Inflammatory macrophage treated with lipopolysaccharide for 1 hour (primary cell): ENCODE measurements at places on chromosomes 5 and 9.

- DNase-seq: no peak
These were observed 17.2 kb downstream of the NDST1 start for GRCh38 chr5:150525163-150525562.

DNA sequence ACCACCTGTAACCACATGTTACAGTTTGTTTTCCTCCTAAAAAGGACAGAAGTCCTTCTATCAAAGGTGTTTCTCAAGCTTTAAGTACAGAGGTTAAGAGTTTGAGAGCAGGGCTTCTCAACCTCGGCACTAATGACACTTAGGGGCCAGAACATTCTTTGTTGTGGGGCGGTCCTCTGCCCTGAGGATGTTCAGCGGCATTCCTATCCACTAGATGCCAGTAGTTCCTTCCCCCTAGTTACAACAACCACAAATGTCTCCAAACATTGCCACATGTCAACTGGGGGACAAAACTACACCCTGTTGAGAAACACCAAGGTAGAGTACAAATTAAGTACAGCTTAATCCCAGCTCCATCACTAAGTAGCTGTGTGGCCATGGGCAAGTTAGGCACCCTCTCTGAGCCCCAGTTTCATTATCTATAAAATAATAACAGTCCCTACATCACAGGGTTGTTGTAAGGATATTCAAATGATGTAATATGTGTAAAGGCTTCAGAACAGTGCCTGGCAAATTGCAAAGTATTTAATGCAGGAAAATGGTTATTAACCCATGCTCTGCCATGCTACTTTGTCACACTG lies 44.6 kb downstream of the PIP5K1B start:
- DNase-seq: no peak

DNA sequence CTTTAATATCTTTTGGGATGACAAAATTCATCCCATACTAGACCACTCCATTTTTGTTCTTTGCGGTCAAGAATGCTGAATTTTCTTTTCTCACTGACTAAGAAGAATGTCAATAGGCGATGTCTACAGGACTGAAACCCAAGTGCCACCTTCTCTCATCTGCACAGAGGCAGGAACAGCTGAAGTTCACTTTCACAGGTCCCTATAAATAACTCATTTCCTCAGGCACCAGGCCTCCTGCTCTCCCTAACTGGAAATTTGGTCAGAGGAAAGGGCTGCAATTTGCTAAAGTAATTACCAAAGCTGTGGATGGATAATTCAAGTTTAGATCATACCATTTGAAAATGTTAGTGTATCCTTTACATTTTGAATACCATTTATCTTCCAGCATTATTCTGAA lies 142.9 kb downstream of the DIRAS2 start:
- DNase-seq: no peak

- DNase-seq: no peak
These were observed 18.8 kb upstream of the OR2K2 start for GRCh38 chr9:111348821-111349271.

GRCh38 chr9:123742009-123742767 lies 187.7 kb downstream of the DENND1A start:
- DNase-seq: no peak

DNA sequence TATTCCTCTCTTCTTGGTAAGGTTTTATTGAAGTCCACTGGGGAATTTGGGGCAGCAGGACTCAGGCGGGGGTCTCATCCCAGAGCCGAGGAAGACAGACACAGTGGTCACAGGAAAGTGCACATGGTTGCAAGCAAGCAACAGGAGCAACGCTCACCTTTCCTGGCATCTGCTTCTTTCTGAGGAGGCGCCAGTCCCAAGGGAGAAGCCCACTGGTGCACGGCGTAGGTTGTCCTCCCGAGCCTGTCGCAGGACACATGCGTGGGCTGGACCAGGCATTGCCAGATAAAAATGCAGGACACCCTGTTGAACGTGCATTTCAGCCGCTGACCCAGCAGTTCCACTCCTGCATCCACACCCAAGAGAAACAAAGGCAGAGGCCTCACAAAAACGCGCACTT lies 72.4 kb upstream of the OLFM1 start:
- no peak for DNase-seq

- no peak for DNase-seq
These were observed 155.1 kb upstream of the WWC1 start for GRCh38 chr5:168136340-168136739.
